ENCODE measurements at places on chromosomes 16 and 17.
A peak's percentile ranks its signal among the peaks of the same experiment; 100 is the strongest.

- DNase-seq: peak; percentile 94
Observed at GRCh38 chr16:87778830-87779579, 13.2 kb upstream of the KLHDC4 start.

- DNase-seq: no peak
Observed at GRCh38 chr17:82703935-82704865, 5.7 kb upstream of the RAB40B start.

DNA sequence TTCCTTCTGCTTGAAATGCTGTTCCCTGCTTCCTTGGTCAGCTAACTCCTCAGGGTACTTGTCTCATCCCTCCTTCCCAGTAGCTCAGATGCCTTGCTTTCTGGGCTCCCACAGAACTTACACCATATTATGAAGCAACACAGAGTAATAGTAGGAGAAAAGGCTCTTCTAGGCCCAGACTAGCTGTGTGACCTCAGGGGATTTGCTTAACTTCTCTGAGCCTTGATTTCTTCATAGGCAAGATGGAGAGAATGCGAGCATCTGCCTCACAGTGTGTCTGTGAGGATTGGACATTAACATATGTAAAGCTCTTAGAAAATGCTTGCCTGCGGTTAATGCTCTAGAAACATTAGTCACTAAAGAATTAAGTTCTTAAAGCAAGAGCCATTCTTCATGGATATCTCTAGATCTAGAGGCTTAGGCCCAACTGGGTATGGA lies 22.3 kb upstream of the PECAM1 start:
- DNase-seq: no peak

GRCh38 chr17:40562838-40563219 lies 2.4 kb downstream of the CCR7 start:
- DNase-seq: no peak

DNA sequence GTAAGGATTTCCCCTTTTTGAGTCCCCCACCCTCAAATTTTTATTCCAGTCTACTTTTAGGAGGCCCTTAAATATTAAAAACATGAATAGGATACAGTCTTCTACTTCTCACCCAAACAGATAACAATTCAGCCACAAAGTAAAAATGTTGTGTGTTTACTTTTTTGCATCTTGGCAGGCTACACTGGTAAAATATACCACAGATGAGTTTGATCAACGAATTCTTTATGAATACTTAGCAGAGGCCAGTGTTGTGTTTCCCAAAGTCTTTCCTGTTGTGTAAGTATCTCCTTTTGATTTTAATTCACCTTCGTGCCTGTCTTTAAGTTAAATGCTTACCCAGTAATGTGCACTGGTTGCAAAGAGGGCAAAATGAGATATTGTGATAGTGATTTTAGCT lies 34.4 kb upstream of the RAB11FIP4 start:
- DNase-seq: no peak

DNA sequence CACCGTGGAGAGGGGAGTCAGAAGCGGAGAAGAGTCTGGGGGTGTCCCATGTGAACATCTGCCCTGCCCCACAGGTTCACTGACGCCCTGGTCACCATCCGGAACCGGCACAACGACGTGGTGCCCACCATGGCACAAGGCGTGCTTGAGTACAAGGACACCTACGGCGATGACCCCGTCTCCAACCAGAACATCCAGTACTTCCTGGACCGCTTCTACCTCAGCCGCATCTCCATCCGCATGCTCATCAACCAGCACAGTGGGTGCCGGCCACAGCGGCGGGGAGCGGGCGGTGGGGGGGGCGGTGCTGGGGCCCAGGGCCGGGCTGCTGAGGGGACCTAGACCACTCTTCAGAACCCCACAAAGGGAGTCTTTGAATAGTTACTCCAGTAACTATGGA lies 10.7 kb downstream of the PDK2 start:
- DNase-seq: no peak

DNA sequence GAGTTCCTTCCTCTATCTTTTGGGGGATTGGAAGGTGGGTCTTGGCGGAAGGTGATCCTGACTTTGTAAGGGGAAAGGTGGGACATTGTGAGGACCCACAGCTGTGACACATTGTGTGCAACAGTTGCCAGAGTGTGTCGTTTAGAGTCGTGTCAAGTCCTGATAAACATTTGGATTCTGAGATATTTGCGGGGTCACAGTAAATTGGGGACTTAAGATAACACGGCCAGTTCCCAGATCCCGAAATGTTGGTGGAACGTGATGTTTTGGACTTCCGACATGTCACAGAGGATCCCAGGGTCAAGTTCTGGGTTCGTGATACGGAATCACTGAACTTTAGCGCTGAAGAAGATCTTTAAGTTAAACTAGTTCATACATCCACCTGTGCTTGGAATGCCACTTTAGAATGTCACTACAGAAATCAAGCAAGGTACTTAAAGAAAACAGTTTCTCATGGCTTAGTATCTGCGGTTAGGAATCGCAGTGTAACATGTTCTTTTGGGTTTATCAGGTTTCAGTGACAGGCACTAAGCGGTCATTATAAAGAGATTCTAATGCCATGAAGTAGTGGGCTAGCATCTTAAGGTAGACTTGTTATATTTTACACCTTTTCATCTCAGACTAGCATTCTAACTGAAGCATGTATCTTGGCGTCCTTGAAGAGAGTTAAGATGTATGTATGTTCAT lies 815 bp downstream of the ATAD5 start:
- DNase-seq: no peak

- no peak for DNase-seq
Observed at GRCh38 chr17:81243333-81243664, 4.2 kb downstream of the NDUFAF8 start.

DNA sequence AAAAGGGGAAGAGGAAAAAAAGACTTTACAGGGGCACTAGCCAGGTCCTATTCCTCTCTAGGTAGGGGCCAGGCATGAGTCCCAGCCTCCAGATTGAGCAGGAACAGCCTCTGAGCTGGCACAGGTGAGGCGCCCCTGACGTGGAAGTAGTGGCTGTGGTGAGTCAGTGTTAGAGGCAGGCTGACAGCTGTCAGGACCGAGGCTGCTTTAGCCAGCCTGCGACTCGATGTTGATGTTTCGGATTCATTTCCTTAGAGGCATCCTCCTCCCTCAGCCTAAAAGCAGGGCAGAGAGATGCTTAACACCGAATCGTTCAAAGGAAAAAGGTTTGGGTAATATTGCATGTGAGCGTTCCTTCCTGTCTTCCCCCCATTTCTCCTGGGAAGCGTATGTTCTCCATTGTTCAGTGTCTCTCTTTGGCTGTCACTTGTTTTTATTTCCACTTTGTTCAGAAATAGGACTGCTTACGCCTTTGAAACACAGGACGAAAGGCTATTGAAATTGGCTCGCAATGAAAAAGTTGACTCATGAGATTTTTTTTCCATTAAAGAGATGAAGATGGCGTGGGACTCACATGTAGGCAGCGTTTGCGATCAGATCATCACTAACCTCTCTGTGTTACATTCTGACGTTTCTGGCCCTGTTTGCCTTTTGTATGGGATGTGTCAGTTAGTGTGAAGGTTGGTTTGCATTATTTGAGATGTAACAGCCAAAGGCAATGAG lies 1.3 kb downstream of the KIAA0513 start:
- peak; percentile 78 for DNase-seq

GRCh38 chr16:75250089-75250808 lies 1.2 kb downstream of the BCAR1 start:
- no peak for DNase-seq

DNA sequence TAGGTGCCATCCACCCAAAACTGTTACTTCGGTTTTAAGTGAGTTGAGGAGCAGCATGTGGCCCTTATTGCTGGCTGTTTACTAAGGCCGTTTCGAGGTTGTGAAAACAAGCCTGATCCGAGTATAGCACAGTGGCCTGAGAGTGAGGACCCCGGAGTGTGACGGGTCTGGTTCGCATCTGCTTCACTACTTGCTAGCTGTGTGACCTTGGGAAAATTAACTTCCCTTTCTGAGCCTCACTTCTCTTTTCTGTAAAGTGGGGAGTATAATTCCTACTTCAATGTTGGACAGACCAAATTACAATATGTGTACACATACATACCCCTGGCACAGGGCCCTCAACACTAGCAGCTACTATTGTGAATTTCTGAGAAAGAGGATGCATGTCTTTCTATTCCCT lies 11.7 kb upstream of the HEATR6 start:
- no peak for DNase-seq

DNA sequence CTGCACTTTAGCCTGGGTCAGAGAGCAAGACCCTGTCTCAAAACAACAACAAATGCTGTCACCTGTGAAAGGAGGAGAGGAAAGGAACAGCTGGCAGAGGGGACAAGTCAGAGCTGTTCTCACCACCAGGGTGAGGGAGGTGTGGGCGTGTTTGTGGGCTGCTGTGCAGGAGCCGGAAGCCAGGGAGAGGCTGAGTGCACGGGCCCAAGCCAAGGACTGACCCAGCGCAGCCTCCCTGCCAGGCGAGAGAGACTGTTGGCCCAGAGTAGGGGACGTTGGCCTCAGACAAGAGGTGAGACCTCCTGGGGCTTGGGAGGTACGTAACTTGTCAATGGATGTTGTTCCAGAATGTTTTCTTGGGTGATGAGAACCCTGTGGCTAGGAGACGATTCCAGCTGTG lies 10.7 kb downstream of the SPNS2 start:
- no peak for DNase-seq

DNA sequence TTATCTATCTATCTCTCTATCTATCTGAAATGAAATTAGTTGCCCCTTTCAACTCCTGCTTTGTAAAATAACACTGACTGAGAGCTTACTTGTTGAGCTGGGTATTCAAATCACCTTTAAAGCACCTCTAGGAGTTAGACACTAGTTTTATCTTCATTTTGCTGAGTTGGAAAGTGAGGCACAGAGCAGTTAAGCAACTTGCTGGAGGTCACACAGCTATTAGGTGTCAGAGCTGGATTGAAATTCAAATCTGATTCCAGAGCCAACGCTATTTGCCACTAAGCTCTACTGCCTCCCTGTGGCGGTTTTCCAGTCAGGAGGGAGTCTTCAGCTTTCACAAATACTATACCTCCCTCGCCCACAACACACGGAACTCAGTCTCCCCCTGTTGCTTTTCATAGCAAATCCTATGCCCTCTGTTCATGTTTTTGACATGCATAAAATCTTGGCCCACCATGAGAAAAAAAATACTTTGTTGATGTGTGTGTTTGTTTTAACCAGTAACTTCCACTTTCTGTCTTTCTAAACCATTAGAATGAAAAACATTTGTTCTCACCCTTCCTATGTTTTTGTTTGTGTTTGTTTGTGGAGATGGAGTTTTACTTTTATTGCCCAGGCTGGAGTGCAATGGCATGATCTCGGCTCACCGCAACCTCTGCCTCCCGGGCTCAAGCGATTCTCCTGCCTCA lies 74.8 kb upstream of the SMURF2 start:
- peak; percentile 50 for DNase-seq

GRCh38 chr17:60335289-60335688 lies 56.6 kb downstream of the USP32 start:
- no peak for DNase-seq

DNA sequence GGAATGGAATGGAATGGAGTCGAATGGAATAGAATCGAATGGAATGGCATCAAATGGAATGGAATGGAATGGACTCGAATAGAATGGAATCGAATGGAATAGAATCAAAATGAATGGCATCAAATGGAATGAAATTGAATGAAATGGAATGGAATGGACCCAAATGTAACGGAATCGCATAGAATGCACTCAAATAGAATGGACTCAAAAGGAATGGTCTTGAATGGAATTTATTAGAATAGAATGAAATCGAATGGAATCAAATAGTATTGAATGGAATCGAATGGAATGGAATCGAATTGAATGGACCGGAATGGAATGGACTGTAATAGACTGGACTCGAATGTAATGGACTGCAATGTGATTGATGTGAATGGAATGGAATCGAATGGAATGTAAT lies 501.4 kb upstream of the WSB1 start:
- no peak for DNase-seq

GRCh38 chr17:63573634-63574033 lies 23.4 kb downstream of the DCAF7 start:
- DNase-seq: no peak

- DNase-seq: no peak
Observed at GRCh38 chr17:77498091-77498741, 357.4 kb downstream of the SEC14L1 start.

GRCh38 chr16:8342276-8342675 lies 248.0 kb downstream of the TMEM114 start:
- DNase-seq: no peak

DNA sequence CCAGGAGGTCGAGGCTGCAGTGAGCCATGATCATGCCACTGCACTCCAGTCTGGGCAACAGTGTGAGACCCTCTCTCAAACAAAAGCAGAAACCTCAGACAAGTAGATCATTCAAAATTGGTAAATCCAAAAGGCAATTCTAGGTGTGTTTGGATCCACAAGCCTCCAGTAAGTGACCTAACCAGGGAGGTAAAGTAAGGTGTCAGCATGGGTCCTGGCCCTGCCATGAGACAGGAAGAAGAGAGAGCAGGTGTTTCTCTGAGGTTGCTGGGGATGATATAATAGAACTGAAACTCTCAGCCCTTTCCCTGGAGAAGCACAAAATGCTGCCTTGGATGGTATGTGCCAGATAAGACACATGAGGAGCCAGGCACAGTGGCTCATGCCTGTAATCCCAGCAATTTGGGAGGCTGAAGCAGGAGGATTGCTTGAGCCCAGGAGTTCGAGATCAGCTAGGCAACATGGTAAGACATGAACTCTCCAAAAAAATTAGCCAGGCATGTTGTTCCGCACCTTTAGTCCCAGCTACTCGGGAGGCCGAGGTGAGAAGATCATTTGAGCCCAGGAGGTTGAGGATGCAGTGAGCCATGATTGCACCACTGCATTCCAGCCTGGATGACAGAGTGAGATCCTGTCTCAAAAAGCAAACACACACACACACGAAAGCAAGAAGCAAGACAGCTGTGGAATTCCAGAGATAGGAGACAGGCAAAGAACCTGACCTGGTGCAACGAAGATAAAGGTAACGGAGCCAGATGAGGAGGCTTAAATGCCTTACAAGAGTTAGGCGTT lies 6.5 kb downstream of the TM4SF5 start:
- DNase-seq: no peak

GRCh38 chr17:69434164-69434579 lies 19.7 kb downstream of the MAP2K6 start:
- DNase-seq: no peak

DNA sequence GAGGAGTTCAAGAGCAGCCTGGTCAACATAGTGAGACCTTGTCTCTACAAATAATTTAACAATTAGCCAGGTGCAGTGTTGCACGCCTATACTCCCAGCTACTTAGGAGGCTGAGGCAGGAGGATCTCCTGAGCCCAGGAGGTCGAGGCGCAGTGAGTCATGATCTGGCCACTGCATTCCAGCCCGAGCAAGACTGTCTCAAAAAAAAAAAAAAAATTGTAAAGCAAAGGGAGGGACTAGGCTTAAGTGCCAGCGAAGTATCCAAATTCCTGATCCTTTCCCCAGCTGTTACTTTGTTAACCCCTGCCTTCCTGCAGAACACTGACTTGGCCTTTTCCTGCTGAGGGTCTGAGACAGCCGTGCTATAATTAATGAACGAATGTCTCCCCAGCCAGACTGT lies 2.7 kb downstream of the GDPD3 start:
- no peak for DNase-seq

DNA sequence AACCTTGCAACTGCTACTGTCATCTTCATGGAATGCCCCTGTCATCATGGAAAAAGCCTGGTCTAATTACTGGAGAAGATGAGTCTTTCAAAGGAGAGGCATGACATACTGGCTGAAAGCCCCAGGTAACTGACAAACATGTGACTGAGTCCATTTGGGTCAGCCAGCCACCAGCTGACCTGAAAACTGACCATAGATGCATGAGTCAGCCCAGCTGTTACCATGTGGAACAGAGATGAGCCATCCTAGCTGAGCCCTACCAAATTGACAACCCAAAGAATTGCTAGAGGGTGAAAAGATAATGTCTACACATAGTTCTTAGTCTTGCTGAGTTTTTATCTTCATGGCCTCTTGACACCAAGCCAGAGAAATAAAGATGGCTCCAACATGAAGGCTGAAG lies 311.8 kb downstream of the UTP18 start:
- no peak for DNase-seq
